ENCODE measurements at places on chromosomes 12 and 14.
A peak's percentile ranks its signal among the peaks of the same experiment; 100 is the strongest.

GRCh38 chr14:37655418-37655817 lies 60.0 kb downstream of the TTC6 start:
- DNase-seq = no peak

DNA sequence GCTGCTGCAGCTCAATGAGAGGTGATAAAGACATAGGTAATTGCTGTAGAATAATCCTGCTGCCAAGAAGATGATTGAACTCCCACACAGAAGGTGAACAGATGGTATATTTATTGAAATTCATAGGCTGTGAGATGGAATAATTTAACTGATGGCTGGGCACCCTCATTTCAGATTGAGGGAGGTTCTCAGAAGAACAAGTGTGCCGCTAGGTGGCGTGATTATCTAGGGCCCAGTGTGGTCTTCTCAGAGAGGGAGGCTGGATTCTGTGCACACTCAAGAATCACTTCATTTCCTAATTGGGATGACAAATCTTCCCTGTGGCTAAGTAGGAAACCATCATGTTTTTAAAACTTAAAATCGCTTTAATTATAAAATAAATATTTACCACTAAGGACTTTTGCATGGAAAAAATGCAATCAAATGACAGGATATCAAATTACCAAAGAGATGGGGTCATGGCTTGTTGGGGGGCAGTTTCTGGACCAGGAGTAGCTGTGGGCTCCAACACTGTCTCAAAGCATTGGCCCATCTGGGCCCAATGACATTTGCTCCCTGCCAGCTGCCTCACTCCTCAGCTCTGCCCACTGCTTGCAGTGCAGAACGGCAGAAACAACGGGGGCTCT lies 132.3 kb downstream of the SNAPC1 start:
- peak; percentile 34 for DNase-seq

GRCh38 chr12:51972849-51973273 lies 21.4 kb downstream of the ACVR1B start:
- no peak for DNase-seq

- DNase-seq = no peak
Measured at GRCh38 chr12:18383203-18383602, 121.9 kb downstream of the PIK3C2G start.

- DNase-seq = no peak
Measured at GRCh38 chr12:114735011-114735410, 51.0 kb upstream of the TBX3 start.

- no peak for DNase-seq
Measured at GRCh38 chr12:131829356-131829747, 1.2 kb downstream of the MMP17 start.

GRCh38 chr14:57486767-57487379 lies 6.8 kb downstream of the CCDC198 start:
- DNase-seq = no peak

GRCh38 chr14:92534932-92535643 lies 21.5 kb downstream of the RIN3 start:
- DNase-seq = no peak

DNA sequence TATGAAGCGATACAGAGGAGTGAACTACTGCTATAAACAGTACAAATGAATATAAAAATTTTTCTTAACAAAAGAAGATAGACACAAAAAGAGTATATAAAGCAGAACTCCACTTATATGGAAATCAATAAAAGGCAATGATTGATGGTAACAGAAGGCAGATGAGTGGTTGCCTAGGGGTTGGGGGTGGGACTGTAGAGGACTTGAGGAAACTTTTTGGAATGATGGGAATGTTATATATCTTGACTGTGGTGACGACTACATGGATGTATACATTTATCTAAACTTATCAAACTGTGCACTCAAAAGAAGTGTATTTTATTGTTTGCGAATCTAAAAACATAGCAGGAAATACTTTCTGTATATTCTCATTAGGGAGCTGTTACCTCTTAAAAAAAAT lies 89.1 kb downstream of the PTCSC3 start:
- DNase-seq = no peak

DNA sequence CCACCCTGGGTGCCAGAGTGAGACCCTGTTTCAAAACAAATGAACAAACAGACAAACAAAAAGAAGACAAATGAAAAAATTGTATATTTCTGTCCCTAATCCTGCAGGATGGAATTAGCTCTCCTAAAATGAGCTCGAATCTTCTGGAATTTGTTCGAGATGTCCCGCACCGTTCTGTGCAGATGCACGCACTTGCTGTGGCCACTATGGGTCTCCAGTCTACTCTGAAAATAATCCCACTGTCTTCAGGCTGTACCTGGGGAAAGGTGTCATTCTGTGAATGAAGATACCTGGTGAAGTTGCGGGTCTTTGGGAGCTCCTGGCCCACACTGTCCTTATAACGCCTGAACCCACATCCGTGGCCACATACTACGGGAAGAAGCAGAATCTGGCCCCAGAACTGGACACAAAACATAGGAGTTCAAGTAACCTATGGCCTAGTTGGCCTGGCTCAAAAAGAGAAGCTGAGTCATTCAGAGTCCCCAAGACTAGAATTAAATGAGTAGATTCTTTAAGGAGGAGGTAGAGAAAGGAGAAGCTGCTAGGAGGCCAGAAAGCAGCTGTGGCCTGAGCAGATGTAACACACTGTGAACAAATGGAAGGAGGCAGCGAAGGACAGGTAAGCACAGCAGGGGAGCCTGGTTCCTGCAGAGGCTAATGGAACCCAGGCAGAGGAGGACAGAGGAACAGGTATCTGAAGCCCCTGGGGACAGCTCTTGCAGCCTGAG lies 108.6 kb downstream of the FOXN3 start:
- no peak for DNase-seq

- no peak for DNase-seq
Measured at GRCh38 chr14:99524091-99524661, 43.0 kb downstream of the CCNK start.

GRCh38 chr14:61607570-61608244 lies 87.6 kb upstream of the HIF1A start:
- peak; percentile 24 for DNase-seq

- DNase-seq = no peak
Measured at GRCh38 chr12:64583771-64584421, 26.4 kb upstream of the RASSF3 start.

- DNase-seq = no peak
Measured at GRCh38 chr12:14650789-14651188, 45.6 kb downstream of the GUCY2C start.

- no peak for DNase-seq
Measured at GRCh38 chr12:89417246-89417977, 65.1 kb upstream of the DUSP6 start.

DNA sequence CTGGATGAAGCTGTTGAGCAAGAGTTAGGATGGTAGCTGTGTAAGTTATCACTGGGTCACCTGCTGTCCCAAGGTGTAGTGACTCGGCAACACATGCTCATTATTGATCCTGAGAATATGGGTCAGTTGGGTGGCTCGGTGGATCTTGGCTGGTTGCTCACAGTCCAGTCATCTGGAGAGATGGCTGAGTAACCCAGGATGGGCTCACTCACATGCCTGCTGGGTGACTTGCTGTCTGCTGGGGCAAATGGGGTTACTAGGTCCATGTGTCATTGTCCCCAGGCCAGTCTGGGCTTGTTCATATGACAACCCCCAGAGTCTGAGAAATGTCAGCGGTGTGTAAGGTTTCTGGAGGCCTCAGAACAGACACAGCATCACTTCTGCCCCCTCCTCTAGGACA lies 69.5 kb downstream of the SLC15A4 start:
- no peak for DNase-seq

- no peak for DNase-seq
Measured at GRCh38 chr12:104747330-104747729, 210.8 kb downstream of the SLC41A2 start.

- DNase-seq = no peak
Measured at GRCh38 chr12:130434560-130434959, 96.9 kb downstream of the PIWIL1 start.

DNA sequence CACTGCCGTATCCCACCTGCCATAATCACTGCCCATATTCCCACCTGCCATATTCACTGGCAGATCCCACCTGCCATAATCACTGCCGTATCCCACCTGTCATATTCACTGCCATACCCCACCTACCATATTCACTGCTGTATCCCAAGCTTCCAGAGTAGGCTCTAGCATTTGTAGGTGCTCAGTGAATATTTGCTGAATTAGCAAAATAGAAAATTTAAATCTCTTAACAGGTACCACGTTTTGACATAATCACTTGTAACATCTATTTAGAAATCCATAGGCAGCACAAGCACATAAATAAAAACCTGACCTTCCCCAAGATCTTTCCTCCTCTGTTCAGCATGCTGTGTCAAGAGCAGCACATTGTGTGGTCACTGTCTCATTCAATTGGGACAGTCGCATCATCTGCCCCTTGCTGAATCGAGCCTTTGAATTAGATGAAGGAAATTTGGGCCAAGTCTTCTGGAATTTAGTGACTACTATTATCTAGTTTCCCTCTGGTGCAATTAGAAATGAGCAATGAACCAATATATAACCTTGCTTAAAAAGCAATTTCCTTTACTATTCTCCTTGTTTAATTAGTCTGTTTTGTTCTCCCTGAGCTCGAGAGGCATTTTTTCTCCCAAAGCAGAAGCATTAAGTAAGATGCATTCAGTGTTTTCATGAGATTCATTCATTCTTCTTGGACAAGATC lies 144.9 kb upstream of the FGD4 start:
- DNase-seq = no peak

DNA sequence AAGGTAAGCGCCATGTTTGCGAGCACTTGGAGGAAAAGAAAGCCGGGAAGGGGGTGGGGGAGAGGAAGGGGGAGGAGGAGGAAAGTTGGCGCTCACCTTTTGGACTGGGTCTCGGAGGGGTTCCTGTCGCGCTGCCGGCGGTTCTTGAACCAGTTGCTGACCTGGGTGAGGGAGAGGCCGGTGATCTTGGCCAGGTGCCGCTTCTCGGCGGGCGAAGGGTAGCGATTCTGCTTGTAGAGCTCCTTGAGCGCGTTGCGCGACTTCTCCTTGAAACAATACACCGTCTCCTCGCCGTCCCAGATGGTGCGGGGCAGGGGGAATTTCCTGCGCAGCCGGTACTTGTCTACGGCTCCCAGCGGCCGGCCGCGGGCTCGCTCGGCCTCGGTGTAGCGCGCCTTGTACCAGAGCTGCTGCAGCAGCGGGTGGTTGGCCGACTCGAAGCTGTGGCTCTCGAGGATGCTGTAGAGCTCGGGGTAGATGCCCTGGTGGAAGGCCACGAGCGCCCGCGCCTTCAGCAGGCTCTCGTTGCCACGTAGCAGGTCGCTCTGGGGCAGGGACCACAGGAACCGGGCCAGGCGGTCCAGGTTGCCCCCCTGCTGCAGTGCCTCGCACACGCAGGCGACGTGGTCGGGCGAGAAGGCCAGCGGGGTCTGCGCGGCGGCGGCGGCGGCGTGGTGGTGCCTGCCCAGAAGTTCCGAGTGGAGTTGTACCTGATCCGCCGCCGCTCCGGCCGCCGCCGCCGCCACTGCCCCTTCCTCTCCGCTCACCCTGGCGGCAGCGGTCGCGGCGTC lies 840 bp downstream of the SIX4 start:
- peak; percentile 23 for DNase-seq

DNA sequence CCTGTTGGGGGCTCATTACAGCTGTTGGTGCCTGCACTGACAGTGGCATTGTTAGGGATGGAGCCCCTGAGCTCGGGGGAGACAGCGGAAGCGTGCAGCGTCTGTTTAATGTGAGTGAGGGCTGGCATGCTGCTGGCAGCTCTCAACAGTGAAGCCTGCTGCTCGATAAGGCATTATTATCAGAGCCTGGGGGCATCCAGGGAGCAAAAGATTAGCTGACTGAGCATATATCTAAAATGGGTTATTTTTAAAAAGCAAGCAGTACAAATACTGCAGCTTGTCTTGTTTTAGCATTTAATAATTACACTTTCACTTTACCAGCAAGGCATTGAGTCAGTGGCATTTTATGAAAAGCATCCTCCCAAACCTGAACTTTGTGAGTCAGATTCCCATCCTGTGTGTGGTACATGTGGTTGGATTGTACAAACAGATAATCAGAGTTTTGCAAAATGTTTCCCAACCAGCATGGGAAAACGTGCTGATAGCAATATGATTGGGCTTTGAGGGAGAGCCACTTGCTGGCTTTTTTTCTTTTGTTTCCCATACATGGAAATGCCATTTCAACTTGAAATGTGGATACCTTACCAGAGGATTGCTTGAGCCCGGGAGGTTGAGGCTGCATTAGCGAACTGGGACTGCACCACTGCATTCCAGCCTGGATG lies 150.8 kb downstream of the PRKCH start:
- DNase-seq = no peak

DNA sequence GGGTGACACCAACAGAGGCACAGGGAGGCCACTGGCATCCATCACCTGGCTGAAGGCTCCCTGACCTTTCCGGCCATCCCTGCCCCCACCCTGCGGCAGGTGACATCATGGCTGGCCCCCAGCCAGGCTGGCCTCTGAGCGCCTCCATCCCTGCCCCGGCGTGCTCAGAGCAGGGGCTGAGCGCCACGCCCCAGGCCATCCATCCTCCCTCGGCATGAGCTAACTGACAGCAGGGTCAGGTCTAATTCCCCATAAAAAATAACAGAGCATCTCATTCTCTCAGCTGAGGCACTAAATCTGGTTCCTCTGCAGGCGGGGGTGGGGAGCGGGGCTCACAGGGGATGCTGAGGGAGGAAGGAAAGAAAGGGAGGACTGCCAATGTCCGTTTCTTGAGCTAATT lies 50.7 kb downstream of the PRIMA1 start:
- no peak for DNase-seq

- no peak for DNase-seq
Measured at GRCh38 chr12:64616201-64616600, 5.9 kb downstream of the RASSF3 start.

- DNase-seq = no peak
Measured at GRCh38 chr14:105330491-105330895, 15.9 kb downstream of the PACS2 start.

- DNase-seq = no peak
Measured at GRCh38 chr12:3084742-3085141, 7.6 kb downstream of the TSPAN9 start.

- DNase-seq = no peak
Measured at GRCh38 chr12:119911182-119911581, 34.1 kb upstream of the CIT start.

GRCh38 chr12:105878964-105879363 lies 259.8 kb downstream of the NUAK1 start:
- no peak for DNase-seq

DNA sequence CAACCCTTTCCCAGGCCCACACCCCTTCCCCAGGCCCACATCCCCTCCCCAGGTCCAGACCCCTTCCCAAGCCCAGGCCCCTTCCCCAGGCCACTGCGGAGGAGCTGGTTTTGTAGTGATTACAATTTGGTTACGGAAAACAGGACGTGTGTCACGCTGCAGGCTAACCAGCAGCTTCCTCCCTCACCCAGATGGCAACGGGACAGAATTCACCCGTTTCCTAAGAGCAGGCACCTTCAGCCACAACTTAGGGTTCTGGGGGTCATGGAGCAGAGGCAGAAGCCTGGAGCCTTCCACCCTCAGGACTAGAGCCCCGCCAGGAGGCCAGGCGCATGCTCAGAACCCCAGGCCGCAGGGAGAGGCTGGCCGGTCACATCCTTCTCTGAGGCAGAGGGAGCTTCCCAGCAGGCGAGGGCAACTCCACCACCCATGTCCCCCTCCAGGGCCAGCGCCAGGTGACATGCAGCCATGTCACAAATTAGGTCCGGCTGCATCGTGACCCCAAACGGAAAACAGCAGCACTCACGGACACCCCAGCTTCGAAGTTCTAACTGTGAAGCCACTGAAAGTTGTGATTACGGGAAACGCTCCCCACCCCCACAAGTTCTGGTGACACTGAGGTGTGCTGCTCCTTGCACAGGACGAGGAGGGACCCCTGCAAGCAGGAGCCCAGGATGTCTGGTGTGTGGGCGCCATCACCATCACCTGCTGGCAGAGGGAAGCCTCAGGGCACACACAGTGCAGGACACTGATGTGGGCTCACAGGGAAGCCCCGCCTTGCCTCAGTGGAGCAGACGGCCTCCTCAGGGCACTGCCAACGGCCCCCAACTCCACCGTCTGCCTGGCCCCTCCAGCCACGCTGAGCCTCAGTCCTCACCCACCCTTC lies 7.7 kb downstream of the BRF1 start:
- DNase-seq = no peak

Data from naive B cell (primary cell).